ENCODE measurements at places on chromosomes 7 and 10. TPM values are rescaled to one million over a fixed set of nuclear protein-coding genes. Genes with fewer than 3 reads are reported as not detected.

DNA sequence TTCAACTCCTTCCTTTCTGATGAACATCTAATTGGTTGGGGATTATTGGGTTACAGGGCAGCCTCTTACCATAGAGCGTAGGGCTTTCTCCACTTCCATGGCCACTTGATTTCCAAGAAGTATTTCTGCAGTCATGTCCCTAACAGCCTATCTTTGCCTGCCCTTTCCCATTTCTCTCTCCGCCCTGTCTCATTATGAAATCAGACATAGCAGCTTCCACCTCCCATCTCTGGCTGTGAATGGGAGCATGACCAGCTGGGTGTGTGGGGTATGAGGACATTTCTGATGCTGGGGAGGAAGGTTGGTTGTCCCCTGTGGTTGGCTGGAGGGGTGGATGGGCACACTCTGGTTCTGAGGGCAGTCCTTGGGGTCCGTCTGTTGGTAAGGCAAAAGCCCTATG lies 41.2 kb downstream of the ADCYAP1R1 start:
- DNase-seq: no peak

GRCh38 chr7:105691680-105692564 lies 110.6 kb upstream of the EFCAB10 start:
- no peak for DNase-seq

- no peak for DNase-seq
These were observed 103.1 kb upstream of the RPA3 start for GRCh38 chr7:7821517-7821916.

- DNase-seq: peak; percentile 35
These were observed 920 bp downstream of the PRLHR start for GRCh38 chr10:118594392-118595063.

GRCh38 chr7:134366481-134366880 lies 49.8 kb upstream of the SLC35B4 start:
- DNase-seq: no peak

DNA sequence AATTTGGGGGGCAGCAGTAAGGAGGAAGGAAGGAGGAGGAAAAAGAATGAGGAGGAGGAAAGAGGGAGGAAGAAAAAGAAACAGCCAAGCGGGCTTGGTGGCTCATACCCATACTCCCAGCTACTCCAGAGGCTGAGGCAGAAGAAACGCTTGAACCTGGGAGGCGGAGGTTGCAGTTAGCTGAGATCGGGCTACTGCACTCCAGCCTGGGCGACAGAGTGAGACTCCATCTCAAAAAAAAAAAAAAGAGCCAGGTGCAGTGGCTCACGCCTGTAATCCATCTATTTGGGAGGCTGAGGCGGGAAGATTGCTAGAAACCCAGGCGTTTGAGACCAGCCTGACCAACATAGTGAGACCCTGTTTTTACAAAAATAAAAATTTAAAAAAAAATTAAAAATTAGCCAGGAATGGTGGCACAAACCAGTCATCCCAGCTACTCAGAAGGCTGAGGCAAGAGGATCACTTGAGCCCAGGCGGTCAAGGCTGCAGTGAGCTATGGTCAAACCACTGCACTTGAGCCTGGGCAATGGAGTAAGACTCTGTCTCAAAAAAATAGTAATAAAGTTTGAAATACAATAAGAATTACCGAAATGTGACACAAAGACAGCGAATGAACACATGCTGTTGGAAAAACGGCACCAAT lies 14.1 kb upstream of the CRCP start:
- no peak for DNase-seq

DNA sequence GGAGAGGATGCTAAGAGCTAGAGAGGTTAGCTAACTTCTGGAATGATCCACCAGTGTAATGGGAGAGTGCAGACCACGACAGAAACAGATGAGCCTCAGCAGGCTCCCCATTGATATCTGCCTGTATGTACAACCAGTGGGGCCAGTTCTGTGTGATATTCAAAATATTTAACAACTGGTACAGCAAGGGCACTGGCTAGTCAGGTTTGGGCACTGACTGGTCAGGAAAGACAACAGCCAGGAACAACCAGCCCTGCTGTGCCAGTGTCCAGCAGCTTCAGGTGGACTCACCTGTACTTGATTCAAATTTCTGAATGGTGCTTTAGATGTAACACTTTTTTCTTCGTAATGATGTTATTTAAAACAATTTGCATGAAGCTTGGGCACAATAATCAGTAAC lies 5.9 kb upstream of the TRIL start:
- no peak for DNase-seq

DNA sequence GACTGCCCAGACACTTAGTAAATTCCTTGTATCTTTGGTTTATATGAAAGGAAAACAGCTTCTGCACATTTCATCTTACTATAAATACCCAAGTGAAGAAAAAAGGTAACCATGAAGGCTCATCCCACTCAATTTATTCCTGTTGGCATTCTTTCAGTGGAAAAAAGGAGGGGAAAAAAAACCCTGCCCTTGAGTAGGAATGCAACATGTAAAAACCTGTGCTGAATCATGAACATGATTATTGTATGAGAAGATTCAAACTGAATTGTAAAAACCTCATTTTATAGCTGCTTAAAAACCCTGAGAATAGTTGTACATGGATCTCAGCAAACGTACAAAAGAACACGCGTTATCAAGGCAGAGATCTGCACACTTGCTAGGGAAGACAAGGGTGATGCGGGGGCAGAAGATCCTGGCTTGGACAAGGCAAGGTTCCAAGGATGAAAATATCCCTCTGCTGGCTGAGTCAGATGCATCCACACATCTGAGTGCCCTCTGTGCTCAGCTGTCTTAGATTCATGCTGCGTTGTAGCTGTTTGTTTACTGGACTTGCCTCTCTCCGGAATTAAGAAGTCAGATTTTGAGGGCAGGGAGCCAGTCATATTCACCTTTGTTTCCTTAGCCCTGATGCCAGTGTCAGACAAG lies 658.2 kb downstream of the PARD3 start:
- DNase-seq: no peak

DNA sequence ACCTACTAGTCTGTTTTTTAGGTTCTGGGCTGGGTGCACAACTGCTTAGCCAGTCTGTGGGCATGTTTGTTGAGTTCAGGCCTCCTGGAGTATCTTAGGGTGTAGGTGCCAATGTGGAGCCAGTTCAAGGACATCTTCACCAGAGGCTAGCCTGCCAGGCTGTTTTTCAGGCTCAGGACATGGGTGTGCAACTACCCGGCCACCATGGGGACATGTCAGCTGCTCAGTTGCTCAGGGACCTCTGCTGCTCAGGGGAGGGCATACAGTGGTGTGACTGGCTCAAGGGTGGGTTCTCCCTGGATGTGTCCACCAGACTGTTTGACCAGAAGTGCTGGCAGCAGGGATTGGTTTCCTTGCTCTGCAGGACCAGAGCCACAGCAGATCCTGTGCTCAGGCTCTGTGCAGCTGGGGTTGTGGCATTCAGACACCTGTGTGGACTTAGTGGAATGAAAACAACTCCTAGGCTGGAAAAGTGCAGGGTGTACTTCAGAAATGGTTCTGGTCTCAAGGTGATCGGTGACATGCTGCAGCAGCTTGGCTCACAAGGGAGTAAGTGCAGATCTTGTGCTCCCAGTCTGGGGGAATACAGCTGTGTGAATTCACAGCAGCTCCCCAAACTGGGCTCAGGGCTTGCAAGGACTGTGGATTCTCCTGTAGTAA lies 44.8 kb downstream of the PALS2 start:
- no peak for DNase-seq

DNA sequence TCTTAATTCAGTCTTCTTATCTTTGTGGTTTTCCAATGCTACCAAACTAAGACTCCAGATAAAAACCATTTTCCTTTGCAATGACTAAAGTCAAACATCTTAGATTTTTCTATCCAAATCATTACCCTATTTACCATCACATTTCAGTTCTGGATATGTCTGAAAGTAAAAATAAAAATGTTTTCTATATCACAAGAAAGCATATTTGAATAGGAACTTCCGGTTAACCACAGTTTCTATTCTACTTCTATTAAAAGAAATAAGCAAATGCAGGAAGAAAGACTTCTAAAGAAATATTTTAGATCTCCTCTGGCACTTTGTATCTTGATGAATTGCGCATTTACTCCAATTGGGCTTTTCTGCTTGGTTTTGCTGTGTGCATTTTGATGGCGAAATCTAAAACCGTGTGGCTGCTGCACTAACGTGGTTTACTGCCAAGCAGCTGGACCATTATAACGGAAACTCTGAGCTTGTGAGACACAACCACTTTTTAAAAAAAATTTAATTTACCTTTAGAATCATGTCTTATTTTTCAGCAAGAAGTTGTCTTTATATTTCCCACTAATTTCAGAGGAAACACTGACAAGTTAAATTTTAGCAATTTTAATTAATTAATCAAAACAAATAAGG lies 146.1 kb downstream of the VPS50 start:
- no peak for DNase-seq

DNA sequence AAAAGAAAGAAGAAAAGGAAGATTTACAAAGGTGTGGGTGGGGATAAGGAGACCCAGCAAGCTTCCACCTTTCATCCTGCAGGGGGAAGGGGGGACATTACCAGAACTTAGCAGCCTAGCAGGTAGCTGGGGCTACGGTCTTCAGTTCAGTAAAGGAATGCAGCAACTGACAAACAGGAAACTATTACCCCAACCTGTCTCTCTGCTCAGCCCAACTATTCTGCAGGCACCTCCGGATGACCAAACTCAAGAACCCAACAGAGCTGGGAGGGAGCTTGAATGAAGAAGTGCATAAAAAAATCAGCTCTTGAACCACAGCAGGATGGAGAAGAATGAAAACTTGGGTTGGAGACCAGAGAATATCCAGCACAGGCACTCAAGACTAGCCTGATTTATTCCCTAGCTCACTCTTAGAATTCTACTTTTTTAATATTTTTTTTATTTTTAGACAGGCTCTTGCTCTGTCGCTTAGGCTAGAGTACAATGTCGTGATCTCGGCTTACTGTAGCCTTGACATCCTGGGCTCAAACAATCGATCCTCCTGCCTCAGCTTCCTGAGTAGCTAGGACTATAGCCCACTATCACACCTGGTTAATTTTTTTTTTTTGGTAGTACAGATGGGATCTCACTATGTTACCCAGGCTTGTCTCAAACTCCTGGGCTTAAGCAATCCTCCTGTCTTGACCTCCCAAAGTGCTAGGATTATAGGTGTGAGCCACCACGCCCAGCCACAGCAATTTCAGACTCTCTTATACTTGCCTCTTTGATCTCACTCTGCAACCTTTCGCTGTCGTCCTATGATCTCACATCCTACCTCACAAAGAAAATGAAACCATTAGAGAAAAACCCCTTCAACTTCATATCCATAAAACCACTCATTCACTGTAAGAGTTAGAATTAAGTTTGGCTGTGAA lies 18.5 kb upstream of the C10orf67 start:
- no peak for DNase-seq

DNA sequence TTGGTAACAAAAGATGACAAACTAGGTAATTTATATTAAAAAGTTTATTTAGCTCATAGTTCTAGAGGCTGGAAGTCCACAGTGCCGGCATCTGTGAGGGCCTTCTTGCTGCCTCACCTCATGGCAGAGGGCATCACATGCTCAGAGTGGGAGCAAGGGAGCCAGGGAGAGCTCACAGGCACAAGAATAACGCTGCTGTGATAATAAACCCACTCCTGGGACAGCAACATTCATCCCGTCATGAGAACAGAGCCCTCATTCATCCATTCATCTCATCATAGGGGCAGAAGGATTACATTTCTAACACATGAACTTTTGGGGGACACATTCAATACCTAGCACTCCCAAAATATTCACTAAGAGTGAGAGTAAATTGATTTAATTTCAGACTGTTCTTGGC lies 170.6 kb upstream of the AKR1E2 start:
- DNase-seq: no peak

- DNase-seq: no peak
These were observed 22.8 kb upstream of the TARP start for GRCh38 chr7:38296059-38296857.

- DNase-seq: no peak
These were observed 380.7 kb upstream of the STEAP1 start for GRCh38 chr7:89773611-89774010.

- no peak for DNase-seq
These were observed 139.4 kb downstream of the SEMA3C start for GRCh38 chr7:80779456-80779855.

DNA sequence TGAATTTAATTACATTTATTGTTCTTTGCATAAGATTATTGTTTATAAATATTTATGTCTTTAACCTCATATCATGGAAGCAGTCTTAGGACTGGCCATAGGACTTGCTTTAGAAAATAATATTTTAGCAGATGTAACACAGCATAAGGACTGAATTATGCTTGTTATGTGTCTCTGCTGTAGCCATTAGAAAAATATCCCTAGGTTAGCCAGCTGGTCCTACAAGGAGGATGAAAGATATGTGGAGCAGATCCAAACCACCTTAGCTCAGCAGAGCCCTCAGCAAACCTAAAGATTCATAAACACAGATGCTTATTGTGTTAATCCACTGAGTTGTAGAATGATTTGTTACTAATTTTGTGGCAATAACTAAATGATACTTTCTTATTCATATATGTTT lies 166.0 kb upstream of the COL1A2 start:
- DNase-seq: no peak

DNA sequence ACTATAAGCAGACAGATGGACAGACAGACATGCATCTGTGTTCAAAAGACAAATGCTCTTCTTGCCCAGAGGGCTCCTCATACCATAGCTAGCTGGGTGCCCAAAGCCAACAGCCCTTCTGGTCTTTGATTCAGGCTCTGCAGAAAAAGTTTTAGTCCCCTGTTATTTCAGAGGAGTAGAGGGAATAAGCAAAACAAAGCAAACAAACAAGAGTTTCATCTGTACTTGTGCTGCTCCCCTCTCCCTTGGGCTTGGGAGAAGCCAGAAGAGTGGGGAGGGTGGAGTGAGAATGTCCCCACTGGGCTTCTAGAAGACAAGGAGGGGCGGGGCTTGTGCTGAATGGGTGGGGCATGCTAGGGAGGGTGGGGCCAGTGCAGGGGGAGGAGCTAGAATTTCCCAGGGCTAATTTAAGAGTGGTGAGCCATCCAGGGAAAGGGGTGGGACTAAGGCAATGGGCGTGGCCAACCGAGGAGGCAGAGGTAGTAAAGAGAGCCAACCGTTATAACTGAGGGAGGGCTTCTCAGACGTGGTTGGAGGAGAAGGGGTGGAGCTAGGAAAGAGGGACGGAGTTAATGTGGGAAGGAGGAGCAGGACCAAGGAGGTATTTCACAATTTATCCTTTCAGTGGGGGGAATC lies 101.2 kb upstream of the MGMT start:
- no peak for DNase-seq

- DNase-seq: peak; percentile 14
These were observed 293.6 kb downstream of the GLRX3 start for GRCh38 chr10:130429809-130430208.

DNA sequence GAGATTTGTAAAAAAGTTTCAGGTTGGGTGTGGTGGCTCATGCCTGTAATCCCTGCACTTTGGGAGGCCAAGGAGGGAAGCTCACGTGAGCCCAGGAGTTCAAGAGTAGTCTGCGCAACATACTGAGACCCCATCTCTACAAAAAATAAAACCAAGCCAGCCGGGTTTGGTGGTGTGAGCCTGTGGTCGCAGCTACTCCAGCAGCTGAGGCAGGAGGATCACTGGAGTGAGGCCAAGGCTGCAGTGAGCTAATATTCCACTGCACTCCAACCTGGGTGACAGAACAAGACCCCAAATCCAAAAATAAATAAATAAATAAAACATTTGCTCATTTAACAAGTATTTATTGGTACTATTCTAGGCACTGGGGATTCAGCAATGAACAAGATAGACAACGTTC lies 1.5 kb upstream of the CHCHD1 start:
- no peak for DNase-seq

Gene CADPS2
- 9.5 TPM for total RNA-seq

Gene RPP30
- total RNA-seq: 11.3 TPM

Gene PHTF2
- total RNA-seq: 7.3 TPM

Gene STEAP2
- 25.9 TPM for total RNA-seq

Gene YWHAG
- total RNA-seq: 43.1 TPM

Gene SNCG
- total RNA-seq: 0.84 TPM

Gene TECPR1
- 16.3 TPM for total RNA-seq

Gene PSAP
- 510 TPM for total RNA-seq

Gene CDH23
- 4.1 TPM for total RNA-seq

Gene CTAGE6
- total RNA-seq: 0.33 TPM

Measured in liver (tissue), 10 donors.